ENCODE measurements at places on chromosomes 16 and 17.

GRCh38 chr17:80257716-80258213, 2.9 kb upstream of the RNF213 start:
- no peak for DNase-seq

GRCh38 chr17:79473111-79473875, 137.6 kb downstream of the RBFOX3 start:
- DNase-seq: no peak

GRCh38 chr17:69684251-69684650, 269.8 kb downstream of the MAP2K6 start:
- DNase-seq: no peak

DNA sequence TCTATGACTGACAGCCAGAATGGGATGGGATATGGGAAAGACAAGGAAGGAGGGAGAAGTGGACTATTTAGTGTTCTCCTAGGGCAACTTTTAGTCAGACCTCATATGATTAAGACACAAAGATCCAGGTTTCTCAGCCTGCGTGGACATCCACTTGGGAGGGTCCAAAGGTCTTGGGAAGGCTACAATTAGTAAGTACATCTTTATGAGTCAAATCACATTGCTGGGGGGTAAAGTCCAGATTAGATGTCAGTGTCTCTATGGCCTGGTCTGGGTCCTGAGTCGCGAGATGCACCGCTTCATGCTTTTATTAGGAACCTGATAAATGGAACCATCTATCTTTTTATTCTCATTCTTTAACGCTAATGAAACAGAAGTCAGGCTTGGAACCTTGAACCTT, 378.4 kb upstream of the ASIC2 start:
- no peak for DNase-seq

GRCh38 chr17:61457226-61457983, 5.2 kb downstream of the TBX4 start:
- no peak for DNase-seq

DNA sequence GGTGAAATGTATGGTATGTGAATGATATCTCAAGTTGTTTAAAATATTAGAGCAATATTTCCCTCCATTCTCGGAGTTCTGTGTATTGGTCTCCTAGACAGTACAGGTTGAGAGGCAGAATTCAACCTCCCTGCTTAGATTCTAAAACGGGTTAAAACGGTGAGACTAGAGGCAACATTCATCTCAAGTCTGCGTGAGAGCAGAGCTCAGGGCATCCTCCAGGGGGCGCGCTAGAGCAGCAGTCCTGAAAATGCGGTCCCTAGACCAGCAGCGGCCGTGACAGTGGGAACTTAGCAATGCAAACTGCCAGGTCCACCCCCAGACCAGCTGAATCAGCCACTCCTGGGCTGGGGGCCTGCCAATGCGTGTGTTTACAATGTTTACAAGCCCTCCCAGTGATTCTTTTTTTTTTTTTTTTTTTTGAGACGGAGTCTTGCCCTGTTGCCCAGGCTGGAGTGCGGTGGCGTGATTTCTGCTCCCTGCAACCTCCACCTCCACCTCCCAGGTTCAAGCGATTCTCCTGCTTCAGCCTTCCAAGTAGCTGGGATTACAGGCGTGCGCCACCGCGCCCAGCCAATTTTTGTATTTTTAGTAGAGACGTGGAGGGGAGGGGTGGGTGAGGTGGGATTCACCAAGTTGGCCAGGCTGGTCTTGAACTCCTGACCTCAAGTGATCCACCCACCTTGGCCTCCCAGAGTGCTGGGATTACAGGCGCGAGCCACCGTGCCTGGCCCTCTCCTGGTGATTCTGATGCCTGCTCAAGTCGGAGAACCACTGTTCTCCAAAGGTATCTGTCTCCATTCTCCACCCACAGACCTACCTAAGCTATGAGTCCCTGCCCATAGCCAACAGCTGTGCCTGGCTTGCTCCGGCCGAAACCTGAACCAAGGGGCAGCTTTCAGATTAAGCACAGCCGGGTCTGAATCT, 24.2 kb downstream of the KLHL36 start:
- DNase-seq: peak; percentile 84

DNA sequence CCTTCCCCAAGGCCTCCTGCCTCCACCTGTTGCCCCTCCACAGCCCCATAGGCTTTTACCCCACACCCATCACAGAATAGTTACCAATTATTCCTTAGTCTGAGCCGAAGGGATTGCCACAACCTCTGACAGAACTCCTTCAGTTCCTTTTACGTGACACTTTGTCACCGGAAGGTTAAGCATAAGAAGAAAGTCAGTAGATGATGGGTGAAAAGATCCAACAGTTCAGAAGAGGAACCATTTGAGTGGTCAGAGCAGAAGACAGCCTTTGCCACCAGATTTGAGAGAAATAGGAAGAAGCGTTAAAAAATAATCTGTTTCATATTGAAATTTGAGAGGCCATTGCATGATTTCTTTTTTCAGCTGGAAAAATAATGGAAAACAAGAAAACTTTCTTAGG, 1.2 kb downstream of the SRR start:
- DNase-seq: no peak

GRCh38 chr16:20901436-20902112, 1.0 kb downstream of the LYRM1 start:
- DNase-seq: peak; percentile 45
